ENCODE measurements at places on chromosomes 4 and X.
A peak's percentile ranks its signal among the peaks of the same experiment; 100 is the strongest.

DNA sequence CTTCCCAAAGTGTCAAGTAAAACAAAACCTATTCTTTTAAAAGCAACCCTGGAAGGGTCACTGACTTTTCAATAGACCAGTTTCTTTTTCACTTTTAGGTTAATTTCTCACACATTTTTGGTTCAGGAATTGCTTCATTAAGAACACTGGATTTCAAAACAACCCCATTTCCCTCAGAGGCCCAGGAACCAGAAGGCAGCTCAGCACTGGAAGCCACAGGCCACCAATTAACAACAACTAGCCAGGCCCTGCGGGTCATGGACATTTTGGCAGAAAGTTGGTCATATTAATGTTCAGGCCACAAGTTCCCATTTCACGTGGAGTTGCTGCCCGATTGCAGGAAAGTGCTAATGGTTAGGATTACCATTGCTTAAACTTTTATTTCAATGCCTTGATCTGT is 39.8 kb downstream of the HAND2 start:
- DNase-seq, result no peak

GRCh38 chr4:86600007-86600653 is 6.0 kb downstream of the PTPN13 start:
- DNase-seq, result peak; percentile 5

GRCh38 chr4:76687746-76688448 is 210.0 kb downstream of the SOWAHB start:
- DNase-seq, result no peak

GRCh38 chrX:78506248-78506647 is 152.9 kb downstream of the RTL3 start:
- no peak for DNase-seq

GRCh38 chr4:39166669-39167068 is 15.7 kb upstream of the WDR19 start:
- DNase-seq, result no peak

DNA sequence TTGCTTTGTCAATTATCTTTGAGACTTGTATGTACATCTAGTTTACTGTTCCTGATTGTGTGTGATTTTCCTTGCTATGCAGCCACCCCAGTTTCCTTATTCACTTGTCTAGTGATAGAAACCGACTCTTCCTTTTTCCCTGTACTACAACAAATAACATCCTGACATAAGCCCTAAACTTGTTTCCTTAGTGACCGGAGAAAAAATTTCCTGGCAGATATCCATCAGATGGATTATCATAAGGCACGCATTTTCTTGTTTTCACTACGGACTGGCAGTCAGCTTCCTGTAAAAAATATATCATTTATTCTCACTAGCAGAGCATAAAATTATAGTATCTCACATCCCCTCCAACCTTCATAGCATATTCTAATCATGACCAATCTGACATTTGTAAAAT is 410.7 kb downstream of the CENPC start:
- DNase-seq, result no peak

- no peak for DNase-seq
These were observed 70.9 kb downstream of the PDHA2 start for GRCh38 chr4:95910749-95911148.
